ENCODE measurements at places on chromosomes 3 and 15.

DNA sequence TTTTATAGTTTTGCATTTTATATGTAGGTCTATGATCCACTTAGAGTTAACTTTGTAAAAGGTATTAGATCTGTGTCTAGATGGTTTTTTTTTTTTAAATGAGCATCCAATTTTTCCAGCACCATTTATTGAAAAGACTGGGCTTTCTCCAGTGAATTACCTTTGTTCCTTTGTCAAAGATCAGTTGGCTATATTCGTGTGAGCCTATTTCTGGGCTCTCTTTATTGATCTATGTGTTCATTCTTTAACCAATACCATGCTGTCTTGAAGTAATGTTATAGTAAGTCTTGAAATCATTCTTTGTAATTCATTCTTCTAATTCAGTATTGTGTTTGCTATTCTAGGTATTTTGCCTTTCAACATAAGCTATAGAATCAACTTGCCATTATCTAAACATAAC is 165.4 kb upstream of the ARPP21 start:
- no peak for DNase-seq

DNA sequence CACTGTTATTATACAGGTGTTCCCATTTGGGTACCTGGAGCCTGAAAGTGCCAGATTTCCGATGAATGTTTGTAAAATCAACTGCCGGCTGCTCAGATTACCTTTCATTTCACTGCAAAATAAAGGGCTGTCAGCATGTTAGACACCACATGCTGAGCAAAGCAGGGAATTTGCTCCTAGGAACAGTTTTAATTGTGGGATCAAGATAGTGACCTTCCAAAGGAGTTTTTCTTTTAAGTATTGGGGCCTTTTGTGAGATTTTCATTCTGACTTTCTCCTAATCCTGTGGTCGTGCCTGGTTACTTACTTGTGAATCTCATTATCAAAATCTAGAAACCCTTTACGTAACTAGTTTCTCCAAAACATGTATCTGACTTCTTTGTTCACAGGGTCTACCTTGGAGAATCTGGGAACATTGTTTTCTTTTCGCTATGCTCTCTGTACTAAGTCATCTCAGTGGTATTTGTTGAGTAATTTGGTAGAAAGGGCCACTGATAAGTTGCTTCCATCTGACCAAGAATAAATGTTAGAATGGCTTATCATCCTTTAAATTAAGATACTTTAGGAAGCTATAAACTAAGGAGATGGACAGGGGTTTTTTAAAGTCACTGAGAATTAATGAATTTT is 40.8 kb upstream of the LRTM1 start:
- DNase-seq: peak; percentile 90

DNA sequence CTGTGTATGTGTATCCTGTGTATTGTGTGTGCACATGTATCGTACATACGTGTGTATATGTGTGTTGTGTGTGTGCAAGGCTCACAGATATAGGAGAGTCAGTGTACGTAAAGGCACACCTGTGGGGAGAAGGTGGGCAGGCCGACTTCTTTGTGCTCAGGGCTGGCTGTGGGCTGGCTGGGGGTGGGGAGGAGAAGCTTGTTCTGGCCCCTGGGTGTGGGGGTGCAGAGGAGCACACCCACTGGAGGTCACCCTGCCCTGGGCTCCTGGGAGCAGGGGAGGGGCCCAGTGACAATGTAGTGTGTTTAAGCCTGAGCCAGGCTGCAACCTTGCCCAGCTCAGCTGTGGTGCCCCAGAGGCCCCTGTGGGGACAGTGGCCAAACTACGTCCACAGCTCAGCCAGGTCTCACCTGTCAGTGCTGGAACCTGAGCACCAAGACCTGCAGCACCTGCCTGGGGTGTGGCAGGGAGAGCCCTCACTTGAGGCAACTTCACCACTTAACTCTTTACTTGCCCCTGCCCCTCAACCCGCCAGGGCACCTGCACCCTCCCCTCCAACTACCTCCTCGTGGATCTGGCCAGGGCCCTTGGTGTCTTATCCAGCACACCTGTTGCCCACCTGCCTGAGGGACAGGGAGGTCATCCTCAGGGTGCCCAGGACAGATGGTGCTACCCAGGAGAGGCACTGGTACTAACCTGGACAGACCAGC is 2.6 kb upstream of the HHATL start:
- DNase-seq: no peak

DNA sequence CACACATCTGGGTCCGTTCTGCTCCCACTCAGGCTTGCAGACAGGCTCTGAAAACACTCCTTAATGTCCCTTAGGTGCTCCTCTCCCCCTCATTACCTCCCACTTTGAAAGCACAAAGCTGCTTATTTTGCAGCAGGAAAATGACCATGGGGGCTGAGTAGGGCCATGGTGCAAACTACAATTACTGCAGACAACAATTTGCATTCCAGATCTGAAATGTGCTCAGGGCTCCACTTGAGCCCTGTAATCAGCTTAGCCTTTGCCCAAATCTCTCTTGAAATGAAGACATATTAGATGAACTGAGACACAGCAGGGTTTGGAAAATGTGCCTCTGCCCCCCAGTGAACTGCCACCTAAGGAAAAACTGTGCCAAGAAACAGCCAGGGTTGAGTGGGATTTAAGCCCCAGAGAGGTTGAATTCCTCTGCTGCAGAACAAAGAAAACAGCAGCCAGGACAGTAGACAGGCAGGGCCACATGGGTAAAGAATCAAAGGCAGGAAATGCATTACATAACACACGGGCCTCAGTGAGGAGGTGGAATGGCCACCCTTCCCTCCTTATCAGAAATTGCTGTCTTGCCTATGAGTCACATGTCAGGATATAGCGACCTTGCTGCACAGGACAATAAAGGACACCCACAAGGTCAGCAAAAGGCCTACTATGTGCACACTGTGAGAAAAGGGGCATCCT is 126.8 kb upstream of the ARHGEF3 start:
- peak; percentile 13 for DNase-seq

- DNase-seq: no peak
These were observed 2.8 kb upstream of the RNU5A-1 start for GRCh38 chr15:65292938-65293518.

- DNase-seq: no peak
These were observed 23.1 kb downstream of the TRPM1 start for GRCh38 chr15:31078471-31078870.

- no peak for DNase-seq
These were observed 45.6 kb downstream of the PEX5L start for GRCh38 chr3:179991104-179991503.

Data from fibroblast of skin of back (primary cell).